ENCODE measurements at places on chromosomes 4 and X.

DNA sequence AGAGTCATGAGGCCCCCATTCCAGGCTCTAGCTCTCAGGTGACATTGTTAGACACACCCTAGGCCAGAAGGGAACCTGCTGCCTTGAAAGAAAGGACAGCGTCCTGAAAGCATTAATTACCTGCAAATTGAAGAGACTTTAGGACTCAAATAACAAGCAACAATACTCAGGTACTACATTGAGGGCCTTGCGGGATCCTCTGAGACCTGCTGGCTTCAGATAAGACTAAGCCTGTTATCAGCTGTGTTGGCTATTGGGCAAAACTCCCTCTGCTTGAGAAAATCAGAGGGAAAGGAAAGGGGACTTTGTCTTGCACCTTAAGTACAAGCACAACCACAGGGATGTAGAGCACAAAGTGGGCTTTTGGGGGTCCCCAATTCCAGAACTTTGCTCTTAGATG lies 45.9 kb upstream of the DACH2 start:
- DNase-seq = no peak

- peak; percentile 51 for DNase-seq
Observed at GRCh38 chrX:153723351-153724251, 586 bp downstream of the BCAP31 start.

GRCh38 chrX:11187001-11187400 lies 75.9 kb downstream of the HCCS start:
- no peak for DNase-seq

DNA sequence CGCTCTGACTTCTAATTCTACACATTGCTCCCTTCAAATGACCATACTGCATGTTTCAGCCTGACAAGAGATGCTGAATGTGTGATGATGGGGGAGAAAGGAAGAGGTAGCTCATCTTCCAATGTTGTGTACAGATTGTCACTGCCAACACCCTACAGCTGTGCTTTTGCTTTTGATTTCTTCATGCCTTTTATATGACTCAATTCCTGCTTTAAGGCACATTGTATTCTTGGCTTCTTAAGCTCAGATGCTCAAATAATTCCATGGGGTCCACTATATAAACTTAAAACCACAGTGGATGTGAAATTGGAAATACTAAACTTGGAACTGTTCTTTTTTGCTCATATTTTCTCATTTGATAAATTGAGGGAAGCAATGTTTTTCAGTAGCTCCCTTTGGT lies 183.2 kb upstream of the WDFY3 start:
- DNase-seq = no peak

DNA sequence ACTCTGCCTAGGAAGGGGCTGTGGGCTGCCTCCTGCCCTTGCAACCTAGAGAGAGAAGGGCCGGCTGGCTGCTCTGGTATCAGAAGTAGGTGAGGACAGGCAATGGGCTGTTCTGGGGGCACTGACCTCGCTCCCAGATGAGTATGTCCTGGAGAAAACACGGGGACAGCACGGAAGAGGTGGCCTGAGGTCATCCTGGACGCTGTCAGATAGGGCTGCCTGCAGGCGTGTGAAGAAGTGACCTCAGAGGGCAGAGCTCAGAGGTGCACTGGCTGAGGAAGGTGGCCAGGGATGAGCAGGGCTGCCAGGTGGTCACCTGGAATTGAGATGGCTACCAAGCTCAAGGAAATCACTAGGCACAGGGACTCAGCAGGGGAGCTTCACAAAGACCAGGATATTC lies 159.6 kb downstream of the TSPAN5 start:
- no peak for DNase-seq

GRCh38 chr4:157655096-157655809 lies 434.7 kb downstream of the GRIA2 start:
- DNase-seq = no peak

- no peak for DNase-seq
Observed at GRCh38 chrX:2508648-2509335, 8.0 kb upstream of the DHRSX start.

- peak; percentile 18 for DNase-seq
Observed at GRCh38 chrX:133698298-133698697, 283.0 kb upstream of the GPC4 start.

DNA sequence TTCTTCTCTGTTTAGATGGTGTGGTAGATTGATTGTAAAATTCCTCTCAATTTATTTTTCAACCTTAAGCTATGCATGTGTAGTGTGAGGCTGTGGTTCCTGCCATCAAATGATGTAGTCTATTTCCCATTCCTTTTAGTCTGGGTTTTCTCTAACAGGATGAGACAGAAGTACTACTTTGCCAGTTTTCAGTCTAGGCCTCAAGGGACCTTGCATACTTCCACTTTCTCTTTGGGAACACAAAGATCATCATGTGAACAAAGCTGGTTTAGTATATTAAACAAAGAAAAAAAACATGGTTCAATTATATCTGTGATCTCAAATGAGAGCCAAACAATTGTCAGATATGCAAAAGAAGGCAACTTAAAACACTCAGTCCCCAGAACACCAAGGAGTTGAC lies 1284.0 kb downstream of the RAPGEF2 start:
- DNase-seq = no peak

DNA sequence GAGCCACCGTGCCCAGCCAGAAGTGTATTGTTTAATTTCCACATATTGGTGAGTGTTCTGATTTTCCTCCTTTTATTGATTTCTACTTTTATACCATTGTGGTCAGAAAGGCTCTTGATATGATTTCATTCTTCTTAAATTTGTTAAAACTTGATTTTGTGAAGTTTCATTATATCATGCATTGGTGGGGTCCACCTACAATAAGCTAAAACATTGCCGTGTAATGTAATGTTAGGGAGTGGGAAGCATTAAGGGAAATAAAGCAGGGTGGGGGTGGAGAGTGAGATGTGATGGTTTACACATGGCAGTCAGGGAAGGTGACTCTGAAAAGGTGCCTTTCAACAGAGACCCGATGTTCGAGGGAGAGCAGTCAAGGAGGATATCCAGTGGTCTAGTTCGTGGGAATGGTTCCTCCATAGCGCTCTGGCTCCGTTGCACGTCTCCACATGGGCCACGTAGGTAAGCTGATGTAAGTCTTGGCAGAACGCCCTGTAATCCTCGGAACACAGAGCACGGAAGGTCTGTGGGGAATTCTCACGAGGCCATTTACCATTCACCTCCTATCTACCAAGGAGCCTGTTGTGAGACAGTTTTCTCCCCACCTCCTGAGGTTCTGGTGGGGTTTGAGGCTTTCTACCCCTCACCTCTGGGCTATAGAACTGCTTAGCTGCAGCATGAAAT lies 7.7 kb upstream of the WDR13 start:
- no peak for DNase-seq

GRCh38 chr4:137226900-137227299 lies 305.4 kb downstream of the PCDH18 start:
- DNase-seq = peak; percentile 7

DNA sequence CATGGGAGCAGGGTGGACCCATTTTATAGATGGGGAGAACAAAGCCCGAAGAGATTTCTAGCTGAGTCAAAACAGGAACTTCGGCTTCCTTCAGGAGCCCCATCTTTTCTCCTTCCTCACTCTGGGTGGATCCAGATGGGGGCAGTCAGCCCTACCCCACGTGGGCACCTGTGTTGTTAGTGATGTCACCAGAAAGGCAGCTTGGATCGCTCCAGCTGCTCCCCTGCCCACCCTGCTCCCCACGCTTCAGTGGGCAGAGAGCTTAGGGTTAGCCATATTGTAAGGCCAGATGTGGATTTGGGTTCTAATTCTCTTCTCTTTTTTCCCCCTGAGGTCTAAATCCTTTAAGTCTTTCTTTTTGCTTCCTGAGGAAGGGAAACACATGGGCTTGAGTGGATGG lies 132.3 kb upstream of the PJA1 start:
- DNase-seq = no peak

DNA sequence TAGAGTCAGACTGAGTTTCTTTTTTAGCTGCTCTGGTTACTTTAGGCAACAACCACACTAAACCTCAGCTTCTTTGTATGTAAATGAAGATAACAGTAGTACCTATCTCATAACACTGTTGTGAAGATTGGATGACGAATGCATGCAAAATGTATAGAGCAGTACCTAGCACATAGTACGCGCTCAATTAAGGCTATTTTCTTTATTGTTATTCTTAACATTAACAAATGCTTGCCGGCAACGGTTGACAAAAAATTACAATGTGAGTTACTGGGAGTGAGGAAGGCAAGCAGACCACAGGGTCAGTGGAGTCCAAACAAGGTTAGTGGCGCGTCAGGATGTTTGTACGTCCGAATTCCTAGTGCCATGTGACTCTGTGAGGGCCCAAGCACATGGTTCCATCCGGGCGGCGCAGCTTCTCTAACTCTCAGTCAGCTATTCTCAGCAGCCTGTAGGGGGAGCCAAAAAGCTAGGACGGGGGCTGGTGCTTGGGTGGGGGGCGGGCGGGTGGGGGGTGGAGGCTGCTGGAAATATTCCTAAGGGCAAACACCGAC lies 821 bp upstream of the NALF2 start:
- DNase-seq = peak; percentile 64

DNA sequence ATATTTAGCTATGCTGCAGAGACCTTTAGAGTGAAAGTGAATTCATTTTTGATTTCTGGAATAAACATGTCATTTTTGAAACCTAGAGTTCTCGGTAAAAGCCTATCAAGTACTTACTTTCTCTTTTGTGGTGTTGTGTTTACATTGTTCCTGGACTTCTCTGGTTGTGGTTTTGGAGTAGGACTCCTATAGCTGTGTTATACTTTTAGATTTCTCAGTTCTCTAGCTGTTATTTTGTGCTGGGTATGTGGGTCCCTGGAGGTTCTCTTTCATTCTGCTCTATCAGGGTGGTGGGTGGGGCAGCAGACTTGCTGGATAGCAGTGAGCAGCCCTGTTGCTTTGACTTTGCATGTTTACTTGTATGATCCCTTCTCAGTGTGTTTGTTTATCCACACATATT lies 25.6 kb upstream of the MSMO1 start:
- no peak for DNase-seq

DNA sequence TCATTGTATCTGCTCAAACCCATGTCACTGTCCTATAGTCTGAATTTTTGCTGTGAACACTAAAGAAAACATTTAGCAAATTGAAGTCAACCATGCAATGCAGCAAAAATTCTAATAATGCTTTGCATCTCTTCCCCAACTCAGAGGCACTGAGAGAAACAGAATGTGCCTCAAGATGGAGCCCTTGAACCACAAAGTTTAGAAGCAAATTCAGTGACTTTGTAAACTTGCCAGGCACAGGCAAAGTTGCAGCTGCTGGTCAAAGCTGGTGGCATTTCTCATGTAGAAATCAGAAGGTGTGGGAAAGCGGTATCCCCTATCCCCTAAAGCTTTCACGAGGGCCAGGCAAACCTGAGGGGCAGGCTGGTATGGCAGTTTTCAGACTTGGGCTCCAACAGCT lies 121.7 kb upstream of the DIPK2B start:
- DNase-seq = peak; percentile 14

GRCh38 chrX:37679230-37679629 lies 6.4 kb upstream of the XK start:
- DNase-seq = no peak

DNA sequence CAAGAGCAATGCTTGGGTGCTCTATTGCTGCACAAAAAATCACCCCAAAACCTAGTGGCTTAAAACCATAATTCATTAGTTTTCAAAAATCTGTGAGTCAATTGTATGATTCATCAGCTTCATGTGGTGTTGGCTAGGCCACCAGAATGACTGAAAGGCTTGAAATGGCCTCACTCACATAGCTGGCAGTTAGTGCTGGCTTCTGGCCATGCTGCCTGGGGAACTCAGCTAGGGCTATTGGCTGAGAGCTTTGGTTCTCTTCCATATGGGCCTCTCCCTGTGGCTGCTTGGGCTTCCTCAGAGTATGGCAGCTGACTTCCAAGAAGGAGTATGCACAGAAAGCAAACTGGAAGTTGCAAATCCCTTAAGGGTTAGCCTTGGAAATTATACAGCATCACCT lies 3.1 kb upstream of the MTMR1 start:
- DNase-seq = no peak

- no peak for DNase-seq
Observed at GRCh38 chr4:21954916-21955315, 6.3 kb upstream of the KCNIP4 start.

- no peak for DNase-seq
Observed at GRCh38 chr4:125781651-125782050, 466.9 kb downstream of the FAT4 start.

- no peak for DNase-seq
Observed at GRCh38 chrX:150897421-150898320, 797 bp downstream of the CD99L2 start.

- DNase-seq = no peak
Observed at GRCh38 chr4:108163351-108163750, 5.4 kb downstream of the LEF1 start.

GRCh38 chr4:149202117-149202516 lies 613.5 kb downstream of the IQCM start:
- DNase-seq = no peak

GRCh38 chr4:83179205-83179604 lies 64.7 kb upstream of the PLAC8 start:
- DNase-seq = no peak

- no peak for DNase-seq
Observed at GRCh38 chr4:146916479-146917076, 29.1 kb downstream of the TTC29 start.

- no peak for DNase-seq
Observed at GRCh38 chrX:18855919-18856644, 127.8 kb downstream of the PHKA2 start.

DNA sequence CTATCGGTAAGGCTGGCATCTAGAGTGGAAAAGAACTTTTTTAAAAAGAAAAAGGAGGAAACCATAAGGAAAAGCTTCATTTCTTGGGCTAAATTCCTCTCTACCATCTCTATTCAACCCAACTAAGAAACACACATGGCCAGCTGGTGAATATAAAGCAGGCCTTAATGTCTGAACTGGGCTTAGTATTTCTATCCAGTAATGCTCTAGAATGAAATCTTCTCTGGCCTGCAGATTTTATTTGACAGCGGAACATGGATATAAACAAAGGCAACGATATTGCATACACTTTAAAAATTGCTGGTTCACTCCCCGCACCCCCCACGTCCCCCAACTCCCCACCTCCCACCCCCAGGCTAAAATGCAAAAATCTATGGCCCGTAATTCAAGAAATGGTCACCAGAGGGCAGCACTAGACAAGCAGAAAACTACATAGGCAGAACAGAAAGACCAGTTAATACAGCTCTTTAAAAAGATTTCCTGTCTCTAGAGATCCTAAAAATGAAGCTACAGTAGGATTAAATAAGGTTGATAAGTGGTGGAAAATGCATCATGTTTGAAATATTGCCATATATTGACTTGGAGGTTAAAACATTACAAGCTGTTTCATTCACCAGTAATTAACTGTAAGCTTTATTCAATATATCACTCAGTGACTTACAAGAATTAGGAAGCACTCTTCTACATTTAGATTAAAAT lies 155.2 kb upstream of the GALNT7 start:
- peak; percentile 44 for DNase-seq

DNA sequence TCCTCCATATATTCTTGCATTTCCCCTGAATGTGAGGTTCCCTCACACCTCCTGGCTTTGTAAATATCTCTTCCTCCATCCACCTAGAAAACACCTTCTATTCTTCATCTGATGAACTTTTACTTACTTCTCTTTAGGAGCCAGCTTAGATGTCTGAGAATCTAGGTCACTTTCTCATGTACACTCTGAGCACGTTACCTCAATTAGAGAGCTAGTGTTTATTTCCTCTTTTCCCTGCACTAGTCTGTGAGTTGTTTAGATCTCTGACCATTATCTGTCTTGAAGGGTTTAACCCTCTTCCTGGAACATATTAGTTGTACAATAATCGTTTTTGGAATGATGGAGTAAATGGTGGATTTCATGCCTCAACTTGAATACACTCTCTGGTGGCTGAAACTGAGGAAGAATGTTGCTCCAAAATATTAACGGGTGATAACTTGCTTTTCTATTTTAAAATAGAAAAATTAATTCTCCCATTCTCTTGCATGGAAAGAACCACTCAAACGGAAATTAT lies 8.5 kb upstream of the NEIL3 start:
- DNase-seq = no peak

GRCh38 chrX:20967725-20968124 lies 406.5 kb upstream of the CNKSR2 start:
- DNase-seq = no peak
